WERI-Rb-1 (cell line): ENCODE measurements at places on chromosomes 1 and 21.

DNA sequence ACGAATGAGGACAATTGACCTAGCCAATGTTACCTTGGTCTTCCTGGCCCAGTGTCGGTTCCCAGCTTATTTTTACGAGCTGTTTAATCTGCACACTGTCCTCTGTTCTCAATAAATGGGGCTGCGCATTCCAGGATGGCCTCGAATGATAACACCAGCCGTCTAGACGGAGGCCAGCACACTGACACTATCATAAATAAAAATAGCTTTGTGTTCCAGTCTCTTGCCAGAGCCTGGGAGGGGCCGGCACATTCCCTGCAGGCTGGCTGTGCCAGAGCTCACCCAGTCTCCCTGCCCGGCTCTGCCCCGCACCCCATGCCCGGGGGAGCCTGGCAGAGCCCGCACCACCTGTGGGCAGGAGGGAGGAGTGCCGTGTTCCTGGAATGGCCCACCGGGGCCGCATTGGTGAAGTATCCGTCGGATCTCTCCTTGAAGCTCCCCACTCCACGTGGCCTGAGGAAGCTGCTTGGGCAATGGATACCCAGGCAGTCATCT, 92.1 kb downstream of the SPSB1 start:
- DNase-seq, result no peak

- no peak for DNase-seq
These were observed 66.0 kb downstream of the OLIG1 start for GRCh38 chr21:33135925-33136324.

DNA sequence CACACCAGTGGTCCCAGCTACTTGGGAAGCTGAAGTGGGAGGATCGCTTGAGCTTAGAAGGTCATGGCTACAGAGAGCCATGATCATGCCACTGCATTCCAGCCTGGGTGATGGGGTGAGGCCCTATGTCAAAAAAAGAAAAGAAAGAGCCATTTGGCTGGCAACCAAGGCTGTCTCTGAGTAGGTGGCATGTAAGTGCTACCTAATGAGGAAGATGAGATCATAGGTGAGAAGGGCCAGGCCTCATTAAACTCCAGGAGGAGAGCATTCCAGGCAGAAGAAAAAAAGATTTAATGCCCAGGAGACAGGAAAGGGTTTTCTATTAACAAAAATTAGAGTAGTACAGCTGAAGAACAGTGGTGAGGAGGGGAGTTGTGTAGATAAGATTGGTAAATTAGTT, 103.4 kb upstream of the ZNF678 start:
- DNase-seq, result no peak

DNA sequence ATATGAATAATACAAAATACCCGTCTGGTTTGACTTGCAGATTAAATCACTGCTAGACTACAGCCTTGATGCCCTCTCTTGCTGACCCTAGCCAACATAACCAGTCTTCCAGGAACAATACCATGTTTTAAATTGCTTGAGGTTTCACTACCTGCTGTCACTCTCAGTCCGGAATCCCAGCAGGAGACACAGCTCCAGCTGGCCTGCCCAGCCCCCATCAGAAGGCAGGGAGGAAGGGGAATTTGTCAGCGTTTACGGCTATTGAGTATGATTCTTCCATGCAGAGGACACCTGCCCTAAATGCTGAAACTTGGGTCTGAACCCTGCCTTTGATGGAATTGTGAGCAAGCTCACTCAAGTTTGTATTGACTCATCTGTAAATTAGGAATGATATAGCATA, 33.0 kb downstream of the ZNF496 start:
- no peak for DNase-seq

GRCh38 chr1:112074711-112075110, 85.2 kb upstream of the KCND3 start:
- DNase-seq, result no peak

- no peak for DNase-seq
These were observed 139.8 kb downstream of the PGBD5 start for GRCh38 chr1:230286166-230286889.

GRCh38 chr1:119954476-119955422, 58.4 kb upstream of the ADAM30 start:
- DNase-seq, result no peak
